ENCODE measurements at places on chromosomes 6 and 20.

GRCh38 chr6:142932889-142933288 lies 12.1 kb downstream of the HIVEP2 start:
- no peak for DNase-seq

DNA sequence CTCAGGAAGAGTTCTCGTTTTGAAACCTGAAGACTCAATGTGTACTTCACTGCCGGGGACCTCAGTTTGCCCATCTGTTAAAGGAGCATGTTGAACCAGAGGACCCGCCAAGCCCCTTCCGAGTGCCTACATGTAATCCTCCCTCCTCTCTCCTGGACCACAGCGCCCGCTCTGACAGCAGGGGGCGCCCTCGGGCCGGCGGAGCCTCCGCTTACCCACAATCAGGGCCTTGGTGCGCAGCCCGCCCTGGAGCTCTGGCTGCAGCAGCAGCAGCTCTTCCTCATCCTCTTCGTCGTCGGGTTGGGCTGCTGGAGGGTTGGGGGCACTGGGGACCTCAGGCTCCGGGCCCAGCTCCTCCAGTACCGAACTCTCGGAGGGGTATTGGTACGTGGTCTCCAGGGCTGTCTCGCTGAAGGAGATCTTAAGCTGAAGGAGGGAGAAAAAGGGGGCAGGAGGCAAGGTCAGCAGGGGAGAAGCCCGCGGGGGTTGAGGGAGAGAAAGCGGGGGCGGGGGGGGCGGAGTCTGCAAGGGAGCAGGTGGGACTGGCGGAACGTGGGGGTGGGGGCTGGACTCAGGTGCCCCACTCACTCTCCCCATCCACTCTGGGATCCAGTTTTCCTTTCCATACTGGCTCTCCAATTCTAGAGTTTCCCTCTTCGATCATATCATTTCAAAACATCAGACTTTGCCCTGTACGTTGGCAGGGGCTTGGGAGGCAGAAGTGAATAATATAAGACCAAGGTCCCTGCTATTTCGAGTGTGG lies 6.3 kb upstream of the DHX16 start:
- DNase-seq: peak; percentile 82

DNA sequence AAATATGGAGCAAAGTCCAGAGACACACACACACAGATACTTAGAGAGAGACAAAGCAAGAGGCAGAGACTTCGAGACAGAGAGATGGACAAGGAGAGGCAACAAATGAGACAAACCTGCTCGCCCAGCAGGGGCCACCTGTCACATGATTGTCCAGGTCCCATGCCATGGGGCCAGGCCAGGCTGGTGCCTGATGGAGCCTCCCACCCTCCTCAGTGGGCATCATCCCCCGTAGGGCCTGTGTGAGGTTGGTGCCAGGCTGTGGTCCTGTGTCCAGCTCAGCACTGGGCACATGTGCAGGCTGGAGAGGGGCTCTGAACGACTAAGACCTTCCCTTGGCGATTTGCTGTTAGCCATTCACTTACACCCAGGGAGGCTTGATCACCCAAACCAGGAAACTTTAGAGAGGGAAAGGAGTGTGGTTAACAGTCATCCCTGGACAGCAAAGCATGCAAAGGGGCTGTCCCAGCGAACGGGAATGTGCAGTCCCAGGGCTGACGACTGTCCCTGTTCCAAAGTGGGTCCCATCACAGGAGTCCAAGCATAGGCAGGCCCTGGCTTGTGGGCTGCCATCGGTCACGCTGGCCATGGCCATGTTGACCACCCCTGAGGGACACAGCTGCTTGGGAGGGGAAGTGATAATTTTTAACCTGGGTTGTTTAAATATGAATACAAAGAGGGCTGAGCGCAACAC lies 38.4 kb upstream of the PHACTR3 start:
- DNase-seq: no peak

- peak; percentile 9 for DNase-seq
Measured at GRCh38 chr6:77124604-77125003, 338.7 kb downstream of the HTR1B start.

- DNase-seq: peak; percentile 67
Measured at GRCh38 chr6:134480593-134480992, 162.7 kb upstream of the SGK1 start.

- DNase-seq: peak; percentile 78
Measured at GRCh38 chr6:6875818-6876470, 231.8 kb upstream of the RREB1 start.

GRCh38 chr20:23048283-23049200 lies 930 bp downstream of the THBD start:
- no peak for DNase-seq

GRCh38 chr20:48463096-48463720 lies 364.6 kb downstream of the PREX1 start:
- no peak for DNase-seq

GRCh38 chr6:37546141-37546871 lies 46.6 kb upstream of the CCDC167 start:
- peak; percentile 16 for DNase-seq

- peak; percentile 93 for DNase-seq
Measured at GRCh38 chr20:40493071-40493470, 196.0 kb downstream of the MAFB start.

DNA sequence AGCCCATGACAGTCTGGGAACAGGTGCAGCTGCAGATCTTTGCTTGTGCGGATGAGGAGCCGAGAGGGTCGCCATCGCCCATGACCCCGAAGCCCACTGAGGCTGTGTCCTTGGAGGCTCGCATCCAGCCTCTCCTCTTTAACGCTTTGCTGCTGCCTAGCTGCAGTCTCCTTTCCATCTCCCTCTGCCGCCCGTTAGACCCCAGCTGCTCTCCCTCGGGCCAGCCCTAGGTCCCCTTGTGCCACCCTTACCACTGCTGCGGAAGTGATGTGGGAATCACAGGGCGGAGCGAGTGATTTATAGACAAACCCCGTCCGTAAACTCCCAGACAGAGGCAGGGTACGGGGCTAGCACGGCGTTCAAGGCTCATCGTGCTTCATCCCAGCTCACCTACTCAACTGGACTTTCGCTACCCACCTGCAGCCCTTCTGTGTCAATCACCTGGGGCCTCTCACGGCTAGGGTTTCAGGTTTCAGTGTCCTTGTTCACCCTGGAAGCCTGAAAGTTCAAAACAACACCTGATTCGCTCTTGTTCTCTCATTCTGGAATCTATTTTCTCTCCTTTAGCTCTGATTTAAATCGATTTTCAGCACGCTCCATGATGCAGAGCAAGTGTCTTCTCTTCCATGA lies 76.1 kb downstream of the PAX1 start:
- no peak for DNase-seq

DNA sequence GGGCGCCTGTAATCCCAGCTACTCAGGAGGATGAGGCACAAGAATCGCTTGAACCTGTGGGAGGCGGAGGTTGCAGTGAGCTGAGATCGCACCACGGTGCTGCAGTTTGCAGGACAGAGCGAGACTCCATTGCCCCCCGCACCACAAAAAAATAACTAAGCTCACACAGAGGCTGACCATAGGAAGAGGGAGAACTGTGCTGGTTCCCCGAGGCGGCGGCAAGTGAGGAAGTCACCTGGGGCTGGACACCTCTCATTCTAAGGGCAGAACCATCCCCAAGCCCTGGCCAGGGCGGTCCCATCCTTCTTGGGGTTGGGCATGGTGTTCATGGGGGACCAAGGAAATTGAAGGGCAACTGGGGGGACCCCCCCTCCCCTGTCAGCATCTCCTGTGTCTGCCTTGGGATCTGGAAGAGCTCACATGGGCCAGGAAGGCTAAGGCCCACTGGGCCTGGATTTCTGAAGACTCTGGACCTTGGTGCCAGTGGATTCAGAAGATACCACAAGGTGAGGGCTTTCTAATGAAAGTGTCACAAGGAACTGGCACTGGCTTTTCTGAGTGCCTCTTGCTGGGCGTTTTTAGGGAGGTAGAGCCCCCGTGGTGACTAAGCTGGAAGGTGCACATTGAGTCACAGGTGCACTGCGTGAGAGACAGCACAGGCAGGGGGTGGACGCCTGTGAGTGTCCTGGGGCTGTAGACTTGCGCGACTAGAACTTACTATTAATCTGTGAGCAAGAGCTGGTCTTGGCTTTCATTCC lies 11.5 kb downstream of the IRF4 start:
- peak; percentile 31 for DNase-seq

GRCh38 chr6:12345694-12346058 lies 55.5 kb downstream of the EDN1 start:
- DNase-seq: no peak

- no peak for DNase-seq
Measured at GRCh38 chr20:51065615-51066014, 42.7 kb upstream of the KCNG1 start.

DNA sequence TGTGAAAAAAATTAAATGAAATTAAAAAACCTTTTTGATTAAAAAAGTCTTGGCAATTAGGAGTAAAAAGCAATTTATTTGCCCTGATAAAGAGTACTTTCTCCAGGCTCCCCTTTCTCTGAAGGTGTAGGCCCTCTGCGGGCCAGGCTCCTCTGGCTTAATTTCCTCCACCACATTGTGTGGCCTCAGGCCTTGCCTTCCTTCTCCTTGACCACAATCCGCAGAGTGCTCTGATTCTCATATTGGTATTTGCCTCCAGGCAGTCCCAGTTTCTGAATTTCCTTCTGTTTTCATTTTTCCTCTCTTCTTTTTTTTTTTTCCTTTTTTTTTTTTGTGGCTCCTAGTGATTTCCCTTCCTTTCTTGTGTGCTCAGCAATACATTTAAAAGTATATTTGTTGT lies 96.4 kb downstream of the AIG1 start:
- DNase-seq: no peak

DNA sequence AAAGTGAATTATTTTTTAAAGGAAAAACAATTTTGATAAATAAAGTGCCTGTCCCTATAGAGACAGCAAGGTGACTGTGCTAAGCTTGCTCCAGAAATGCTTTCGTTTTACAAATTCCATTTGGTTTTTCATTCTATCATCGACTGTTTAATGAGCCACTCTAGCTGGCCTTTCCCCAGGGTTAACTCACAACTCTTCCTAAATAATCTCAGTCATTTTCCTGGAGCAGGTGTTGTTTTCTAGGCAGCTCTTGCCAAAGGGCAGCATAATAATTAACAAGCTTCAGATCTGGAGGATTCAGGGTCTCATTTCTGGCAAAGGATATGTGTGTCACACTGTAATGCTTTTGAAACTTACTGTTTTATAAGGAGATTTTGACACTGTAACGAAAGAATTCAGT lies 184.2 kb downstream of the KHDC1L start:
- DNase-seq: no peak

- no peak for DNase-seq
Measured at GRCh38 chr6:44129841-44130322, 2.5 kb downstream of the TMEM63B start.

GRCh38 chr20:51611625-51611890 lies 69.0 kb upstream of the NFATC2 start:
- DNase-seq: no peak

DNA sequence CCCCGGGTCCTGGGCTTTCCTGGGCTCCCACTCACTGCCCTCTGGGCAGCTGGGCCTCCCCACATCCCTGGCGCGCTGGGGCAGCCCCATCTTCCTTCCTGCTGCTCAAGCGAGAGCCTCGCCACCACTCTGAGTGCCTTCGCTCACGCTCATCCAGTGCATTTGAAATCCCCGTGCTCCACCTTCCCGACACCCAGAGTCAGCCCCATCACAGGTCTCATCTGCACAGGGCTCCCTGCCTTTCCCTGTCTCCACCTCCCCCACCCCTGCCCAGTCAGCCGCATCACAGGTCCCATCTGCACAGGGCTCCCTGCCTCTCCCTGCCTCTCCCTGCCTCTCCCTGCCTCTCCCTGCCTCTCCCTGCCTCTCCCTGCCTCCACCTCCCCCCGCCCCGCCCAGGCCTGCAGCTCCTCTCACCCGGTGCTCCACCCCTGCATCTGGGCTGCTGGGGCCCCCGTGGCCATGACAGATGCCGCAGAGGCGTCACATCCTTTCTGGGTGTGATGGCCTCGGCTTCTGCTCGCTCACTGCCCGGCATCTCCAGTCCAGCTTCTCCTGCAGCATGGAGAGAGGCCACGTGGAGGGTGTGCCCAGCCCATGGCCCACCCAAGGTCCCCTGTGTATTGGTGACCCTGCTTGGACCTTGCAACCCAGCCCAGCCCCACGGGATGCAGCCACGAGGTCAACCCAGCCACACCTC lies 9.0 kb upstream of the BHLHE23 start:
- DNase-seq: no peak

DNA sequence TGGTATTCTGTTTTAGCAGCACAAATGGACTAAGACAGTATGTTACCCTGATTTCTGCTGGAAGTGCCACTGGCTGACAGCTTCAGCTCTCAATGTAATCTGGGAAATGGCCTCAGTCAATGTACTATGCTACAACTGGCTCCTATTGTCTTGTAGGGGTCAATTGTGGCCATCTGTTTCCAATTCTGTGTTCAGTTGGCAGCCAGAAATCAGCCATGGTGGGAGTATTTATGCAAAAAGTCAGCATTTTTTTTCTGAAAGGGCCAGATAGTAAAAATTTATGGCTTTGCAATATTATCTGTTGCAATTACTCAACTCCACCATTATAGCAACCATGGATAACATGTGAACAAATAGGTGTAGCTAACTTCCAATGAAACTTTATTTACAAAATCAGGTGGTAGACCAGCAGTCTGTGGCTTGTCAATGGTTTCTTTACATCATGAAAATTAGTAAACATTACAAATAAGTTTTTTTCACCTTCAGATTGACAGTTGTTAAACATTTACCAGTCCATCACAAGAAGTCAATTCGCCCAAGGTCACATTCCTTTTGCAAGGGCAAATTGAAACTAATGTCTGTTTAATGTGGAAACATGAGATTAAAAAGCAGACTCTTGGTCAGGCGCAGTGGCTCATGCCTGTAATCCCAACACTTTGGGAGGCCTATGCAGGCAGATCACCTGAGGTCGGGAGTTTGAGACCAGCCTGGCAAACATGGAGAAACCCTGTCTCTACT lies 58.3 kb upstream of the TSHZ2 start:
- no peak for DNase-seq

DNA sequence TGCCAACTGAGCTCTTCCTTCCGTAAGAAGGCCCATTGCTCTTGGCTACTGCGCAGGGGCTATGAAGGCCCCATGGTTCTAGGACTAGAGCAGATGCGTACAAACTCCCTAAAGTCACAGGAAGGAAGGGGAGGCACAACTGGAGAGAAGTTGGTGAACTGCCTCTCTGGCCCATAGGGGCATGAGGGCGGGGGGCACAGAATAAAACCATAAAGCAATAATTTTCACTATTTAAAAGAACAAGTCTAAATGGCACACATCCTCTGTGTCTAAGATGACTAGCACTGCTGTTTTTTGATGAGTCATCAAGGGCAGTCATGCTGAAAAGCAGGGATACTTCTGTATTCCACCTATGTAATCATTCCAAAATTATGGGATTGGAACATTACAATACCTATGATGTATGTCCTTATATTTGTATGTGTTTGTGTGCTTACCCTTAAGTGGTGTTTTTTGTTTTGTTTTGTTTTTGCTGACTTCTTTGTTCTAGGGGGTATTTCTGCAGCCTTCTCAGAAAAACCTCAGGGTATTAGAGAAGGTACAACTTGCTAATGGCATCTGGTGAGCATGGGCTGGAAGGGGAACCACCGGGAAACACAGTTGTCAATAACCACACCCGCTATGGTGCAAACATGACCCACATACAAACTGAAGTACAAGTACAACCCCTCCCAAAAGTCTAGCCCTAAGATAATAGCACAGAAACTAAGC lies 36.9 kb downstream of the B4GALT5 start:
- DNase-seq: peak; percentile 68

Data from MCF 10A (cell line).